ENCODE measurements at places on chromosomes 2 and 18.

GRCh38 chr2:238281826-238282480, 6.5 kb downstream of the PER2 start:
- DNase-seq, result no peak

GRCh38 chr2:196515051-196515450, 124.5 kb upstream of the CCDC150 start:
- no peak for DNase-seq

- DNase-seq, result peak; percentile 33
Observed at GRCh38 chr2:138086576-138086975, 122.3 kb downstream of the HNMT start.

DNA sequence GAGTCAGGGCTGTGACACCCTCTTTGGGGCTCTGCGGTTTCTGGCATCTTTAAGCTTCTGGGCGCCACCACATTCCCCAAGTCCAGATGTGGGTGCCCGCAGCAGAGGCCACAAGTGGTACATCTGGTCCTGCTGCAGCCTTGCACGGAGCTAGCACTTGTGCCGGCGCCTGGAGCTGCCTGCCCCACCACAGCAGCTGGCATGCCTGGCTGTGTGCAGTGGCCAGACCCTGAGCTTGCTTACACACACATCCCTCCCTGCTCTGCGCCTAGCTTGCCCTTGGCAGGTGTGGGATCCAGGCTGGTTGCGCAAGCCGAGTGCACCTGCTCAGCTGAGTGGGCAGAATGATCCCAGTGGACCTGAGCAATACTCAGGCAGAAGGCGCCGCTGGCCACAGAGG, 27.3 kb downstream of the SLC4A10 start:
- no peak for DNase-seq

DNA sequence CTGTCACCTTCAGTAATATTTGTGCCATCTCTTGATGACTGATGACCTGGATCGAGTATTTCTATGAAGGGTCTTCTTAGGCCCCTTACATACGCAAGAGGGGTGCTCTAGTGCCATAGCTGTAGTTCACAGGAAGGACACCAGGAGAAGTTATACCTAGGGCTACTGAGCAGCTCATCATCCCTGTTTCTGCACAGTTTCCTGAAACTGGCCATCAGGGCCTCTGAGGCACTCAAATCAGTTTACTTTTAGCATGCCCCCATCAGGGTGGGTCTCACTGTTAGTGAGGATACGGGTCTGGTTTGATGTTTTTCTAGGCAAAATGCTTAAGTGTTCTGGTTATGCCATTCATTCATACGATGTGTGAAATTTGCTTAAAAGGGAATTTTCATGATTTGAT, 20.0 kb upstream of the FBLN7 start:
- no peak for DNase-seq

- DNase-seq, result no peak
Observed at GRCh38 chr2:110740747-110741349, 8.5 kb downstream of the ACOXL start.

GRCh38 chr18:369224-370015, 101.6 kb upstream of the THOC1 start:
- no peak for DNase-seq

GRCh38 chr2:8061219-8061618, 620.6 kb upstream of the ID2 start:
- no peak for DNase-seq
